ENCODE measurements at places on chromosomes 3 and 15.

GRCh38 chr15:58357529-58358476, 74.0 kb upstream of the LIPC start:
- no peak for DNase-seq

GRCh38 chr3:100518983-100519382, 26.6 kb downstream of the TMEM45A start:
- no peak for DNase-seq

DNA sequence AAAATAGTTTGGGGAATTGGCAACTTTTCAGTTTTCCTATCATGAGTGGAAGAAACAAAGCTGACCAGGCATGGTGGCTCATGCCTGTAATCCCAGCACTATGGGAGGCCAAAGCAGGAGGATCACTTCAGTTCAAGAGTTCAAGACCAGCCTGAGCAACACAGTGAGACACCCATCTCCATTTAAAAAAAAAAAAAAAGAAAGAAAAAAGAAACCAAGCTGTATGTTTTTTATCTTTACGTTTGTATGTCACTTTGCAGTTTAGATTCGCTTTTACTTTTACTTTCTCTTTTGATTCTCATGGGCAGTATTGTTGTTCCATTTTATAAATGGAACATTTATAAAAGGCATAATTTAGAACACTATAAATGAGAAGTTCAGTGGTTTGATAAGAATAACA, 31.2 kb upstream of the TNIK start:
- DNase-seq: no peak

DNA sequence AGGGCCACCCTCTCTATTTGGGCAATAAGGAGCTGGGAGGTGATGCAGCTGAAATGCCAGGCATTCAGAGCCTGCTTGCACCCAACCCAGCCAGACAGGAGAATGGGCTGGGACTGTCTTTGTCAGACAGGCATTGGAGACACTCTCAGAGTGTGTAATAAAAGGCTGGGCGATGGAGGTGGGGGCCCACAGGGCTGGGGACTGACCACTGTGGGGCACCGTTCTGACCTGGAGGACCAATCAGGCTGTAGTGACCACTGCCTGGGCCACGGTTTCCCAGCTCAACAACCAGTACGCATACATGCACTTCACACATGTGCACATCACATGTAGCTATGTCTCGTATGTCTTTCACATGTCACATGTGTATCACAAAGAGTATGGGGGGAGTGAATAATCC, 5.7 kb upstream of the IGDCC3 start:
- DNase-seq: no peak

DNA sequence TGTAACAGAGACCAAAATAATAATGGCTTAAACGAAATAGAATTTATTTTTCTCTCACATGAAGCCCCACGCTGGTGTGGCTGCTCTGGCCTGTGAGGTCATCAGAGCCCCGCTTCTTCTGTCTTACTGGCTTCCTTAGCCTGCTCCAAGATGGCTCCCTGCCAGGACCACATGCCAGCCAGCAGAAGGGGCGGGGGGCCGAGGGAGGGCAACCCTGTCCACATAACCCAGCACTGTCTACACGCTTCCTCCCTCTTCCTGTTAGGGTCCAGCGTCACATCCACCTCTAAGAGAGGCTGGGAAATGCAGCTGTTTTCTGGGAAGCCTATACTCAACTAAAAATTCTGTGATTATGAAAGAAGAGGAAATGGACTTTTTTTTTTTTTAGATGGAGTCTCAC, 107.9 kb upstream of the DLG1 start:
- no peak for DNase-seq

DNA sequence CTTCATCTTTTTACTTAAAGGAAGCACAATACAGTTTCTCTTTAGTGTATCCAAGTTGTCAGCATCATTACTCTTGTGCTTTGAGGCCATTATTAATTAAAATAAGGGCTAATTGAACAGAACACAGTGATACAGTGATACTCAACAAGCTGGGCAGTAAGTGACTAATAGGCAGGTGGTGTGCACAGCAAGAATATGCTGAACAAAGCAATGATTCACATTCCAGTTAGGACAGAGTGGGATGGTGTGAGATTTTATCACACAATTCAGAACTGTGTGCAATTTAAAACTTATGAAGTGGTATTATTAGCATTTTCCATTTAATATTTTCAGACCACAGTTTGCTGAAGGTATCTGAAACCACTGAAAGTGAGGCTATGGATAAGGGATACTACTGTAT, 116.9 kb downstream of the PLOD2 start:
- no peak for DNase-seq

GRCh38 chr3:139710212-139710611, 32.4 kb upstream of the NMNAT3 start:
- DNase-seq: no peak

GRCh38 chr3:97479740-97480139, 284.8 kb upstream of the ARL6 start:
- DNase-seq: no peak

- DNase-seq: no peak
Measured at GRCh38 chr3:123593381-123593780, 8.5 kb upstream of the HACD2 start.

- DNase-seq: no peak
Measured at GRCh38 chr15:64351265-64351664, 4.7 kb downstream of the CSNK1G1 start.

DNA sequence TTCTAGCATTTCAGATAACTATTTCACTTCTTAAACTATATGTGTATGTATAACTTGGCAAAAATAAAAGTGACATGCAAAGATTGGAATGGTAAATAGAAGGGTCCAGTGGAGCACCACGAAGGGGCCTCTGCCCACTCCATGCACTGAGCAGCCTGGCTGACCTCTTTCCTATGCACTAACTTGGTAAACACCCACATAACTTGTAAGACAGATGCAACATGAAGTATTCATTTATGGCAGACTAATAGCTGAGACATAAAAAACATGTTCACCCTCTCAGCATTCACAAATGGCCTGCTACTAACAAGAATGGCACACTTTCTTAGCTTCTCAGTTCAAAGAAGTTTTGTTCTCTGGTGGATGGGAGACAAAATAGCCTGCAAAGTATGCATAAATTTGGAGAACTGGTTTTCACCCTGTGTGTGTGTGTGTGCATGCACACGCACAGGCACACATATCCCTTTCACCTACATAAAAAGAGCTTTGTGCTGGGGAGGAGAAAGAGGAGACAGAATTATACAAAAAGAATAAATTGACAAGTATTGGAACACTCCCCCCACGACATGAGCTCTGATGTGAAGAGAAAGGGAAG, 26.5 kb upstream of the RYK start:
- no peak for DNase-seq

GRCh38 chr15:39301589-39301999, 279.3 kb upstream of the THBS1 start:
- no peak for DNase-seq

DNA sequence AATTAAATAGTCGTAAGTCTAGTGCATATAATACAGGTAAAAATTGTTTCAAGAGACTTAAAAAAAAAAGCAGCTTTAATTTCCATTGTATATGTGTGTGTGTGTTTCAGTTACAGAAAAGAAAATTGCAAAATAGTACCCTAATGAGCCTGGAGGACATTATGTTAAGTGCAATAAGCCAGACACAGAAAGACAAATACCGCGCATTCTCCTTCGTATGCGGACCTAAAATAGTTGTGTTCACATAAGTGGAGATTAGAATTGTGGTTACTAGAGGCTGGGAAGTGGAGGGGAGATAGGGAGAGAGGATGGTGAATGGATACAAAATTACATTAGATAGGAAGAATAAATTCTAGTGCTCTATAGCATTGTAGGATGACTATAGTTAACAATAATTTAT, 3.6 kb downstream of the MESD start:
- no peak for DNase-seq

GRCh38 chr3:195129072-195129643, 141.8 kb downstream of the XXYLT1 start:
- no peak for DNase-seq

DNA sequence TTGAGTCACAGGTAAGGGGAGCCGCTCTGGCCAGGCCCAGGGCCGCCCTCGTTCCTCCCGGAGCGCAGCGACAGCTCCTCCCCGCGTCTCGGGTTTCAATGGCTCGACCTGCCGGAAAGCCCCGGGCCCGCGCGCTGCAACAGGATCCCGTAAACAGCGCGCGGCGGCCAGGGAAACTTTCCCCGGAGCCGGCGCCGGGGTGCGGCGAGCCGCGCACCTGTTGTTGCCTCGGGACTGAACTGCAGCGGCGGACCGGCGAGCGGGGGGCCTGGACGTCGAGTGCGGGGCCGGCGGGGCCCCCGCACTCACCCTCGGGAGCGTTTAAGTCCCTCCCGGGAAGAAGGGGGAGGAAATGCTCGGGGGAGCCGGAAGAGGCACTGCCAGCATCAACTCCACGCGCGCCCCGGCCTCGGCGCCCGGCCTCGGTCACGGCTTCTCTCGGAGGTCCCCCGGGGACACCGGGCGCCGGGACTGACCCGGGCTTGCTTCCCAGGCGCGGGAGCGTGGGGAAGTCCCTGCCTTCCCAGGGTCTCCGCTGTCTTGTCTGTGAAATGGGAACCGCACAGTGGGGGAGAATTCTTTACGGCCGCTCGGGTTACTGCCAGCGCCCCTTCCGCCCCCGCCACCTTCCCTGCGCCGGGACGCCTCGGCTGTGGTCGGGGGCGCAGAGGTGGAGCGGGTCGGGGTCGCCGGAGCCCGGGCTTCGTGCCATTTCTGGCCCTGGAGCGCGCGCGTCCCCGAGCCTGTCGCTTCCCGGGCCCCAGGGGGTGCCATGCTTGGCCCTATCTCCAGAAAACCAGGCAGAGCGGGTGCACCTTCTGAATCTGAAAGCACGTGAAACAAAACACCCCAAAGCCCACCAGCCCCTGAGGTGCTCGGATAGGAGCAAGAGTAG, 7.5 kb upstream of the PGPEP1L start:
- peak; percentile 59 for DNase-seq

DNA sequence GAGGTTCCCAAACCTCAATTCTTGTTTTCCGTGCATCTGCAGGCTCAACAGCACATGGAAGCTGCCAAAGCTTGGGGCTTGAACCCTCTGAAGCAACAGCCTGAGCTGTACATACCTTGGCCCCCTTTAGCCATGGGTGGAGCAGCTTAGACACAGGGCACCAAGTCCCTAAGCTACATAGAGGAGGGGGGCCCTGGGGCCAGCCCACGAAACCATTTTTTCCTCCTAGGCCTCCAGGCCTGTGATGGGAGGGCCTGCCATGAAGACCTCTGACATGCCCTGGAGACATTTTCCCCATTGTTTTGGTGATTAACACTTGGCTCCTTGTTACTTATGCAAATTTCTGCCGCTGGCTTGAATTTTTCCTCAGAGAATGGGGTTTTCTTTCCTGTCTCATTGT, 24.6 kb downstream of the SRP14 start:
- DNase-seq: no peak

DNA sequence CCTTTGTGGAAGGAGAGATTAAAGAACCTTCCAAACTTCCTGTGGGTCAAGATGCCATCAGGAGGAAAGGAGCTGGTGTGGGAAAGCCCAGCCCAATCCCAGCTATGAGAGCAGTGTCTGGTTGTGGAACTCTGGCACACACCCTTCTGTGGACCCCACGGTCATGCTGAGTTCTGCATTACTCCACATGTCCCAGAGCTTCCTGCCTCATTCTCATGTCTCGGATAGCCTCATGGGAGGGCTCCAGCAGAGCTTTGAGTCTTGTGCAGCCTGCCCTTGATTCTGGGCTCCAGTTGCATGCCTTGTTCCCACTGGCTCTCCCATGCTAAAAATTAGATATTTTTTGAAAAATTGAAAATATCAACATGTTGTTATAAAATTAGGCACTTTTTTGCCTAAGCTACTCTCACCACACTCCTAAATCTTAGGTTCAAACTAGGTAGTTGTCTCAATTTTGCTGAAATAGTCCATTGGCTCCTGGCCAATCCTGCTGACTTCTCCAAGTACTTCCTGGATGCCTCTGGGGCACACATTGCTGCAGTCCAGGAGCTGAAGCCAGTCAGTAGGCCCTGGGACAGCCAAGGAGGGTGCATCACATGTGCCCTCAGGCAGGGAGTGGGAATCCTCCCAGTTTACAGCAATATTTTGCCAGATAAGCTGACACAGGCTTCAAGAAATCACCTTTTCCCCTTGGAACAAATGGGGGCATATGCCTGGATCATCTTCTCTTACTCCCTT, 144.3 kb downstream of the EEFSEC start:
- no peak for DNase-seq

- no peak for DNase-seq
Measured at GRCh38 chr15:76577879-76578512, 241.4 kb downstream of the ISL2 start.

DNA sequence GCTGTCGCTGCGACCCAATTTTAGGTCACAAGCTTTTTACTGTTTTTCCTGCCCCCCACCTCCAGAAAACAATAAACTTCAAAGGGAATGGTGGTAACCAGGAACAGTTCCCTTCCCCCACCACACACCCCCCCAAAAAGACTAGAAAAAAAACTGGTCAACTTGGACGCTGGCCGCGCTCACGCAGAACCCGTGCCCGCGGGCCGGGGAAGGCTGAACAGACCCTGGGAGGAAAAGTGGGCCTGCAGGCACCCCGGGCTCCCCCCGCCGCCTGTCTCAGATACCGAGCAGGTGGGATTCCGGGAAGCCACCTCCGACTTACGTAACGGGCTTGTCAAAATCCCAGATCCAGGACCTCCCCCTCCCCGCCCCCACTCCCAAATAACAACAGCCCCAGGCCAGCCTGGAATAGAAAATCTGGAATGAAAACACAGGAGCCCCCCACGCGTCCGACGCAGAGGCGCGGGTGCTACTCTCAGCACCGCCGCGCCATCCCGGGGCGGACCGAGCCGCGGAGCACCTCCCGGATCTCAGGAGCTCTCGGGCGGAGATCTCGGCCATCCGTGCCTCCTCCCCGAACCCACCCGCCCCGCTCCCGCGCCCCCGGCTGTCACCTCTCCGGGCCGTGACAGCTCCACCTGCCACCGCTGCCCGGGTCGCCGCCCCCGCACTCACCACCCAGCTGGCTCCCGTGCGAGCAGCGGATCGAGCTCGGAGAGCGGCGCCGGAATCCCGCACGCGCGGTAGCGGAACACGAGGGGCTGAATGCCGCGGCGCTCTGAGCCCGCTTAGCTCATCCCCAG, 557 bp downstream of the DENND4A start:
- no peak for DNase-seq

DNA sequence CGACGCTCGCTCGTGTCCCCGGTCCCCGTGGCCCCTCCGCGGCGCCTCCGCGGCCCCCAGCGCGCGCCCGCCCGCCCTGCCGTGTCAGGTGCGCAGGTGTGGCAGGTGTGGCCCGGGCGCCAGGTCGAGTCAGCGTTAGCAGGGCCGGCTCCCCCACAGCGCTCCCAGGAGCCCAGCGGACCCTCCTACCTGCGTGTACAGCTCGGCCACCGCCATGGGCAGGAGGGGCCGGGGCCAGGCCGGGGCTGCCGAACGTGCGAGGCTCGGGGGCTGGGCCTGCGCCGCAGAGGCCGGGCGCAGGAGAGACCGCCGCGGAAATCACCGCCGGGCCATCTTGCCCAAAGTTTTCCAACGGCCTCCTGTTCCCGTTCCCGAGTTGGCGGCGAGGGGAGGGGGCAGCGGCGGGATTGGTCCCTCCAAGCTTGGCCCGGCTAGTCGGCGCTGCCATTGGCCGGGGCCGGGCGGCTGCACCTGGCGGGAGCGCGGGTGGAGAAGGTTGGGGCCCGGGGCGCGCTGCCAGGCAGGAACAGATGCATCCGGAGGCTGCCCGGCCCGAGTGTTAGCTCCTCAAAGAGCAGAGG, at the start of gene MYO5C:
TSS of gene MYO5C (minus strand) at position 384 of the 581 bp plus-strand sequence. CDS start at position 216, 168 bp downstream.
- DNase-seq: no peak
